T-helper 17 cell (primary cell): ENCODE measurements at places on chromosomes 7 and 10.

- DNase-seq = no peak
These were observed 25.6 kb downstream of the CTNNA3 start for GRCh38 chr10:67670401-67670800.

- no peak for DNase-seq
These were observed 103.1 kb upstream of the PLXDC2 start for GRCh38 chr10:19713159-19713558.

- no peak for DNase-seq
These were observed 124.8 kb downstream of the PPP1R17 start for GRCh38 chr7:31811650-31812461.

- no peak for DNase-seq
These were observed 420.1 kb upstream of the MGMT start for GRCh38 chr10:129046962-129047361.

DNA sequence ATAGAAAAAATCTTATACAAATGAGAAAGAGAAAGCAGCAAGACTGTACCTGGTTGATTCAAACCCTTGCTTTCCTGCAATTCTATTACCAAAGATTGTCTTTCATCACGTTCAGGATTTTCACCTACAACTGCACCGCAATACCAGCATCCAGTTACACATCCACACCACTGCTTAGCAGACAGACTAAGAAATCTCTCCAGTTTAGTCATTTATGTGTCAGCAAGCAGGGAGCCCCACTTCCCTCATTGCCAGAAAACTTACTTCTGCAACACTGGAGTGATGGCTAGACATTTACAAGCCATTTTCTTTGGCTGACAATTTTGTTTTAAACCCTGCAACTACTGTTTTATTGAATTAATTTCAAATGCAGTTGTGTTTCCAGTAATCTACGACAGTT is 359.6 kb upstream of the MEOX2 start:
- DNase-seq = no peak

- DNase-seq = no peak
These were observed 56.8 kb downstream of the XRCC2 start for GRCh38 chr7:152619027-152619739.

DNA sequence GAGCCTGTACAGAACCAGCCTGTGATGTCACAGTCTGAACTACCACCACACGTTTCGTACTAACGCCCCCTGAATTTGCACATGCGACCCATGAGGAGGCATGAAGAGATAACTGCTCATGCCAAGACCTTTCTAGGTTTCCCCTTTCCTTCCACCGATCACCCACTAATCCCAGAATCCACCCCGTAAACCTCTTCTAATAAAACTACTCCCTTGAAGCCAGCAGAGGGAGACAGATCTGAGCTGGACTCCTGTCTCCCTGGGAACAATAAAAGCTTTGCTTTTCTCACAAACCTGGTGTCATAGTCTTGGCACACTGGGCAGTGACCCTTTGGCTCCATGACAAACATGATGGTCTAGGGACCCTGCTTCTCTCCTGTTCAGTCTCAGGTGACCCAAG is 144.5 kb downstream of the FRMD4A start:
- DNase-seq = no peak

- no peak for DNase-seq
These were observed 1183.6 kb downstream of the GATA3 start for GRCh38 chr10:9238041-9238440.

- DNase-seq = no peak
These were observed 621.9 kb upstream of the GHITM start for GRCh38 chr10:83517456-83517855.

- DNase-seq = no peak
These were observed 18.1 kb downstream of the NOC3L start for GRCh38 chr10:94344522-94345122.

DNA sequence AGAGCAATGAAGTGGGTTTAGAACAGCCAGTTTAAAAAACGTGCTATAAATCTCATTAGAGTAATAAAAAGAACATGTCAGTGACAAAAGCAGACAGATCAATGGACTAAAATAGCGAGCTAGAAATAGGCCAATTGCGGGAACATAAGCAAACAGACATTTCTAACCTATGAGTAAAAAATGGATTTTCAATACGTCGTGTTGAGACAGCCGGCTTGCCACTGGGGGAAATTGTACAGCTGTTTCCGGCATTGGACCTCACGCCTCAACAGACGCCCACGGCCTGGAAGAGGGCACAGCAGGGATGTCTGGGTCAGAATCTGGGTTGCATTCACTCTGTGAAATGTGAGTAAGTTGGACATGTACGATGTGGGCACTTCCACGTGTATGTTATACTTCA is 92.9 kb downstream of the SVOPL start:
- DNase-seq = no peak

DNA sequence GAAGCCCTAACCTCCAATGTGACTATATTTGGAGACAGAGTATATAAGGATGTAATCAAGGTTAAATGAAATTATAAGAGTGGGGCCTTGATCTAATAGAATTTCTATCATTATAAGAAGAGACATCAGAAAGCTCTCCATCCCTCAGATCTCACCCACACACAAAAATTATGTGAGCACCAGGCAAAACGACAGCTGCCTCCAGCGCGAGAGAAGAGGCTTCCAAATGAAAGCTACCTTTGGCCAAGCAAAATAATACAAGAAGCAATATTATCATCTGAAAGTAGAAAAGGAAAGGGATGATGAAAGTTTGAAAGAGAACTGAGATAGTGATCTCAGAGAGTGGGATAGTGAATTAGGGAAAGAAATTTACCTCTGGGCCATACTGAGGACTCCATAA is 1192.5 kb downstream of the NXPH1 start:
- DNase-seq = no peak

DNA sequence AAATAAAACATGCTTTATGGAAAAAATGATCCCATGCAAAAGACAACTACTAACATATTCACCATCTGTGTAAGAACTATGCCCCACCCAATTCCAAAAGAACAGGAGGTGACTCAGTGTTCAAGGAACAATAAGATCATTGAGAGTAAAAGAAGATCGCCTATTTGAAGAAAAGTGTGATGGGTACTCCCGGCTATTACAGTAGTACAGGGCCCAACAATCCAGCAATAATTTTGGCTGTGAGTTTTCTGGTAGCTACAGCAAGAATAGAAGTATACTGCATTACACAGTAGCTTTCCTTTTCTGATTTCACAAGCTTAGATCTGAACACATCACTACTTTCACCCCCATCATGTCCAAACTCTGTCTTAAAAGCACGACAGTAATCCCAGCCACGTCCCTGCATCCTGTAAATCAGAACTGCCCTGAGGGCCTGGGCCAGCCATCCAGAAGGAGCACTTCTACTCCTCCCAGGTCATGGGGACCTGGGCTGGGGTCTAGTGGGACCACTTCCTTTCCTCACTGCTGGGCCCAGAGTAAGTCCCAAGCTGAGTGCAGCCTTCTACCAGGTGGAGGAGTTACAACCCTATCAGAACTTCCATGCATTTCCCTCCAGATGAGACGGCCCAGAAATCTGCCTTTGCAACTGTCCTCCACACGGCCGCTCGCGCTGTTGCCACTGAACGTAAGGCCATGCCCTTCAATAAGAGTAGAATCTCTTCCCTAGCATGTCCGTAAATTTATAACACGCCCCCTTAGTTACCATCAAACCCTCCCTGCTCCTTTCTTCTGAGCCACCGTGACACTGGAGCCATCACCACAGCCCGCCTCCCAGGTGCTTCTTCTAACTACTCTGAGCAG is 7.9 kb downstream of the ESYT2 start:
- DNase-seq = no peak

- DNase-seq = no peak
These were observed at the start of gene CHRM2 for GRCh38 chr7:136868496-136869000. Gene CHRM2 (plus strand): TSS chr7:136868652. CDS start chr7:137014866, 146,214 bp downstream.

- no peak for DNase-seq
These were observed 42.6 kb upstream of the C7orf33 start for GRCh38 chr7:148547951-148548350.

- DNase-seq = no peak
These were observed 303.2 kb upstream of the GHITM start for GRCh38 chr10:83835945-83836745.

DNA sequence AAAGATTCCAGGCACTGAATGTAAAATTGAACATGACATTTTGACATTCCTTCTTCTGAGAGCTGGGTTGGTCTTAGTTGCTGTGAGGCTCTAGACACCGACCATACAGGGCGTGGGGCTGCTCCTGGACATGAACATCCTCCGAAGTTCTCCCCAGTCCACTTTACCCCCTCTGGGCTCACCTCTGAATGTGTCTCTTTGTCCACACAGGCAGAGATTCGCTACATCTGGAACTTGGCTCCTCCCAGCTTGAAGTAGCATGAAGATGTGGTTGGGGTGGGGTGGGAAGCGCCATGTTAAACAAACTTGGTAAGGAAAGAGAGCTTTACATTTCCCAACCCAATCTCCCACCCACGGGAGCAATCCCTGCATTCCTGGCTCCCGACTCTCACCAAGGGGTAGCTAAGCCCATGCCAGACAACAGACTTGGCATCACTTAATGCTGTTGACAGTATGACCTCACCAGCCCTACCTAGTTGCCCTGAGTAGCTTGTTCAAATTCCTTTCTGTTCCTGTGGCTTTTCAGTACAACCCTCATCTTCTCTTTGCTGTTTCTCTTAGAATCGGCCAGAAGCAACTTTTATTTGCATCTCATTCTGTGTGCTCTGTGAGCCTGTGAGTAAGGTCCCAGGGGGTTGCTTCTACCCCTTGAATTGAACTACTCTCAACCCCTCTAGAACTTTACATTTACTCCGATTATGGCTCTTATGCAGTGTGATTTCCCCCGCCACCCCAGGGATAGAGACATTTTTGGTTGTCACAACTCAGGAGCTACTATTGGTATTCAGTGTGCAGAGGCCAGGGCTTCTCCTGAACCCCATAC is 211.4 kb downstream of the SEC23IP start:
- no peak for DNase-seq

DNA sequence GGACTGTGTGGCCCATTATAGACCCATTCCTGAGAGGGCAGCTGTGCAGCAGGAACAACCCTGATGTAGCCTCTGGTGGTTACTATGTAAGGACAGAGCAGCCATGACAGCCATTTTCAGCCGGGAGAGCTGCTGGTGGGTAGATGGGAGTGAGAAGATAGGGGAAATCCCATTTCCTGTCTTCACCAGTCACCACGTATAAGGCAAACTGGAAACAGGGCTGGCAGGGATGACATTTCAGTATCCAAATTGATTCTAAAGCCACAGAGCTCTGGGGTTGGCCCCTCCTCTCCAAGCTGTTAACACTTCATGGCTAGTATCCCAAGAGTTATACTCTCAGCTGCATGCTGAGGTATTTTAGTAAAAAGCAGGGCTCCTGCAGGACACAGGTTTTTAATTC is 15.2 kb upstream of the FZD1 start:
- no peak for DNase-seq

- no peak for DNase-seq
These were observed 43.7 kb downstream of the DNAJB9 start for GRCh38 chr7:108613147-108613948.

DNA sequence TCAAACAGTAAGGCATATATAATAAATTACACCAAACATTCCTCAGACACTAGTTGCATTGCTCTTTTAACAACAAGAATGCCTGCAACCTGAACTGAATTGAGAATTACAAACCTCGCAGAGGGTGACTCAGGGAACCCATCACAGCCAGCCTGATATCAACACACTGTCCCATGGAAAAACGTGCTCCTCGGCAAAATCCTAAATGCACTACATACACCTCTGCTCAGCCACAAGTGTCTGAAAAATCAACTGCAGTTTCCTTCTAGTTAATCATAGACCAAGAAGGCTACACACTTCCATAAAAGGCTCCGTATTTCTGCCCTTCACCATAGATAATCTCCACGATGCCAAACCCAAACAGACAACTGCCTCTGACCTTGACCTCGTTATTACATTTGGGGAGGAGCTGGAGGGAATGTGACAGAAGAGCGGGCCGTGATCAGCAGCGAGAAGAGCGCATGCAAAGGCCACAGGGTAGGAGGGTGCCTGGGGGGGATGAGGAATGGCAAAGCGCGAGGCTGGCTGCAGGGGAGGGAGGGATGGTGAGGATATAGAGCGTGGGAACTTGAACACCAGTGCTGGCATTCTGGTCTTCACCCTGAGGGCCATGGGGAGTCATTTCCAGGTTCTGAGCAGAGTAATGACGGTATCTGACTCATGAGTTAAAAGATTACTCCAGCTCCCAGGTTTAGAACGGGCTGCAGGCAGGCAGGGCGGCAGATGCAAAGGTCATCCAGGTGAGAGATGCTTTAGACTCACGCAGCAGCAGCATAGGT is 201.9 kb upstream of the FRMD4A start:
- no peak for DNase-seq

DNA sequence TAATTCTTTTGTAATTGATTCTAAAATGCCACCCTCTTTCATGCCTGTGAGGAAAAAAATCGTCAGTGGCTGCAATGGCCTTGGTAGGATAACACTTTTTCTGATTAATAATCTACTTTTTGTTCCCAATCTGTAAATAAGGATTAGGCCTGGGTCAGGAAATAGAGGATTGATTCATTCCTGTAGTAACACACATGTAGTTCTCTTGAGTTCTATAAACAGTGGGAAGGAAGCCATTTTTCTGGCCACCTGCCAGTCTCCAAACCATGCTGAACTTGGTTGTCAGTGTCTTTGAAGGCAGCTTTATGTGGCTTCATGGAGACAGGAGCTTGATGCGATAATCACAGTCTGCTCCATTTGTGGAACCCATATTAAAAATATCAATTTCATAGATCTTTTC is 169.3 kb upstream of the NFE2L3 start:
- DNase-seq = no peak

DNA sequence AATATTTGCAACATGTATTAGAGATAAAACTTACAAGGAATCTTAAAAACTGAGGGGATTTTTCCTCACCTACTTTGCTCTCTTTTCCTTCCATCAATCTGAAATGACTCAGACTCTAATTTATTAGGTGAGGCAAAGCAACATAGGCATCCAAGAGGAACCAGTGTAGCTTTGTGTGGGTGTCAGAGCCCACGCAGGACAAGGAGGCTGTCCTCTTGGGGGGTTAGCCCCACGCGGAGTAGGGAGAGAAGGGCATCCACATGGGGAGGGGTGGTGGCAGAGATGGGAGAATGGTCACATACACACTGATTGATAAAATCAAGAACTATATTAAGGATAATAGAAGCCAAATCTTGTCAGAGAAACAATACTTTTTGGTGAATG is 33.8 kb upstream of the ARMS2 start:
- DNase-seq = no peak
